Activated CD4-positive, alpha-beta T cell treated with anti-CD3 and anti-CD28 coated beads for 4 hours (primary cell): ENCODE measurements at places on chromosomes 1 and 21.

DNA sequence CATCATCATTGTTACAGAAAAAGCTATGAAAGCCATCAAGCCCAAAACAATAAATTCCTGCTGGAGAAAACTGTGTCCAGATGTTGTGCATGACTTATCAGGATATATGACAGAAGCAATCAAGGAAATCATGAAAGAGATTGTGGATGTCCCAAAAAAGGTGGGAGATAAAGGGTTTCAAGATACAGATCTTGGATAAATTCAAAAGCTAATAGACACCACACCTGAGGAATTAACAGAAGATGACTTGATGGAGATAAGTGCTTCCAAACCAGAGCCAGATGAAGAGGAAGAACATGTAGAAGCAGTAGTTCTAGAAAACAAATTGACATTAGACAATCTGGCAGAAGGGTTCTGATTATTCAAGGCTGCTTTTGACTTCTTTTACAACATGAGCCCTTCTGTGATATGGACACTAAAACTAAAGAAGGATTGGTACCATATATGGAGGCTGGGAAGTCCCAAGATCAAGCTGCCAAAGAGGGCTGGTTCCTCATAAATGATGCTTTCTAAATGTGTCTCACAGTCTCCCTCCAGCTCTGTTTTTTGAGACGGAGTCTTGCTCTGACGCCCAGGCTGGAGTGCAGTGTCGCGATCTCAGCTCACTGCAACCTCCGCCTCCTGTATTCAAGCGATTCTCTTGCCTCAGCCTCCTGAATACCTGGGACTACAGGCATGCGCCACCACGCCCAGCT lies 32.1 kb upstream of the LRIG2 start:
- DNase-seq = no peak

GRCh38 chr21:45800339-45801080 lies 157.0 kb downstream of the PCBP3 start:
- no peak for DNase-seq

DNA sequence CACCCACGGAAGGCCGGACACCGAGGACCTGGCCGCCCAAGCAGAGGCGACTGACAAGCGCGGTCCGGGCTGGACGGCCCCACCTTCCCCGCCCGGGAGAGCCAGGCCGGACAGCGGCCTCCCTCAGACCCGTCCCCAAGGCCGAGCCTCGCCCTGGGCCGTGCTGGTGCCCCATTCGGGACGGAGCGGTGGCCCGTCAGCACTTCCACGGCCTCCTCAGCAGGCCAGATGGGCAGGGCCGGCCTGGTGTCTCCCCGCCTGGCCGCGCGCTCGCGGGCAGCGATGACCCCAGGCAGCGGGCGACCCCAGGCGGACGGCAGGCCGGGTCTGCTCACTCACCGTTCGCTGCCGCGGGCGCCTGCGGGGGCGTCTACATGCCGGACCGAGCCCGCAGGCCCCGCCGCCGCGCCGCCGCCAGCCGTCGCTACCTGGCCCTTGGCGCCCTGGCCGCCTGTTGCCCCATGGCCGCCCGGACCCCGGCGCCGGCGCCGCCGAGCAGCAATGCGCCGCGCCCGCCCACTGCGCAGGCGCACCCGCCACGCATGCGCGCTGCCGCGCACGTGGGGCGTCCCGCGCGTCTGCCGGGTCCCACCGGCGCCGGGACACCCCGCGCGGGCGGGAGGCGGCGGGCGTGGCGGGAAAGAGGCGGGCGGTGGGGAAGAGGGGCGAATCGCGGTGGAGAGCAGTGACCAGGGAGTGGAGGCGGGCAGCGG lies at the start of gene NADK:
TSS of gene NADK (minus strand) at position 521 of the 713 bp plus-strand sequence. CDS start 13,064 bp downstream, outside the sequence.
- peak; percentile 71 for DNase-seq

GRCh38 chr1:9295884-9296283 lies 3.2 kb downstream of the SPSB1 start:
- no peak for DNase-seq

GRCh38 chr1:199857108-199857507 lies 170.4 kb upstream of the NR5A2 start:
- no peak for DNase-seq

- DNase-seq = no peak
Measured at GRCh38 chr1:58664881-58665280, 35.0 kb downstream of the MYSM1 start.

DNA sequence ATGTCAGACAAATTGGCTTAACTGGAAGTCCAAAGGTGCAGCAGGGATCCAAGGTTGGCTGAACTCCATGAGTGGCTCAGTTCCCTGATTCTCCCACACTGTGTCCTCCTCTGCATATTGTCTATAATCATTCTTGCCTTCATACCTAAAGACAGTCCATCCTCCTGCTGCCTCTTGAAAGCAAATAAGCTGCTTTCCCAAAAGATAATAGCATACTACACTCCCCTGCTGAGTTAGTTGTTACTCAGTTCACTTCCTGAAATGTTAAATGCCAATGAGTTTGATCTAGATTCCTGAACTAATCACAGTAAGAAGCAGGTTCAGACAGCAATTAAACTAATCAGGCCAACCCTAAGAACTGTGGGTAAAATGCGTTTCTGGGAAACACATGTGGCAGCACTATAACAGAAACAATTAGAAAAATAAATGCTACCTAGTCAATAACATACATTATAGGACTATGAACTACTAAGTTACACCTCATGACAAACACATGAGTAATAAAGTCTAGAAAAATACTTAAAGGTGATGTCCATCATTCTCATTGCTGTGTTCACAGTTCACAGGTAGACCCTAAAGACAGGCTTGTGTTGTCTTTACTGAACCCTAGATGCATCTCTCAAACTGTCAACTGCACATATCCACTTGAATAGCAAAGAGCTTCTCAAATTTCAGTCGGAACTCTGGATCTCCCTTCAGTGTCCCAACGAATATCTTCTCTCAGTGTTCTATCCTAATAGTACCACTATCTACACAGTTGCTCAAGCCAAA lies 50.8 kb upstream of the BOLA1 start:
- DNase-seq = no peak
